ENCODE measurements at places on chromosomes 11 and 22. TPM values are rescaled to one million over a fixed set of nuclear protein-coding genes. Genes with fewer than 3 reads are reported as not detected.

Gene E2F8
- total RNA-seq, result not detected

Gene LINC01488
- not detected for total RNA-seq

Gene GSTT2
- not detected for total RNA-seq

Gene PMM1
- 60.8 TPM for total RNA-seq

Gene THY1
- total RNA-seq, result 432 TPM

All from dorsolateral prefrontal cortex (tissue), 122 donors.